ENCODE measurements at places on chromosomes 6 and 20.

- no peak for DNase-seq
Measured at GRCh38 chr6:148166339-148166968, 176.2 kb upstream of the SASH1 start.

- DNase-seq, result no peak
Measured at GRCh38 chr6:167746975-167747374, 79.7 kb upstream of the AFDN start.

DNA sequence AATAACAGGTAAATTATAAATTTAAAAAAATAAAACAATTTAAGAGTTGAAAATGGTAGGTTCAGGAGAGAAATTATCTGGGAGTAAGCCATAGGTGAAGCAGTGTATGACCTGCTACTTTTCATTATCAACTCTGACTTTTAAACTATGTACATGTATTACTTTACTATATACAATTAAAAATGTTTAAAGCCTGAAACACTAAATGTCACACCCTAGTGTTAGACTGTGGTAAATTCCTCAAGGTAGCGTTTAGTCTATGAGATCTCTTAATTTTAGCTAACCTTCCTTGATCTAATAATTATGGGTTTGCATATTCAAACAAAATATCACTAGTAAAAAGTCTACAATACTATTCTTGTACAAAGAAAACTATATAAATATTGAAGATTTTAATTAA is 22.3 kb upstream of the TBC1D32 start:
- DNase-seq, result no peak

GRCh38 chr6:28480253-28480932 is 35.2 kb downstream of the GPX6 start:
- no peak for DNase-seq

GRCh38 chr20:22815206-22815551 is 219.9 kb upstream of the SSTR4 start:
- no peak for DNase-seq
